Thyroid gland (tissue), 4 donors: ENCODE measurements at places on chromosomes 16 and 17. TPM values are rescaled to one million over a fixed set of nuclear protein-coding genes. Genes with fewer than 3 reads are reported as not detected.

The ZNF785 gene
- total RNA-seq, result 11.3 TPM

The KRT28 gene
- not detected for total RNA-seq

The NMT1 gene
- 71.7 TPM for total RNA-seq

The STX1B gene
- 0.40 TPM for total RNA-seq

The C17orf78 gene
- not detected for total RNA-seq

- peak; percentile 32 for DNase-seq
Measured at GRCh38 chr17:33779234-33779591, 475.9 kb upstream of the CCL2 start.

DNA sequence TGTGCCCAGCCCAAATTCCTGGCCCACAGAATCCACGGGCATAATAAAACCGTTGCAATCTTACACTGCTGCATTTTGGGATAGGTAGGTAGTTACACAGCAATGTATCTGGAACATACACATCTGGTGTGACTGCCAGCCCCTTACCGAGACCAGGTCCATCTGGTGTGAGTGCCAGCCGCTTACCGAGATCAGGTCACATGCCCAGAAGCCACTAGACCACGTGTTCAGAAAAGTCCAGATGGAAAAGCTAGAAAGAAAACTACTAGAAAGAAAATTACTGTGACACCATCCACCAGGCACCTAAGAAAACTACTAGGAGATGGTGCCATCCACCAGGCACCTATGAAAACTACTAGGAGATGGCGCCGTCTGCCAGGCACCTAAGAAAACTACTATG lies 19.4 kb downstream of the PIK3R5 start:
- no peak for DNase-seq

- DNase-seq, result no peak
Measured at GRCh38 chr16:65576631-65577030, 454.8 kb upstream of the CDH11 start.

- DNase-seq, result no peak
Measured at GRCh38 chr17:21214777-21215541, 998 bp upstream of the TMEM11 start.

- DNase-seq, result no peak
Measured at GRCh38 chr17:43609613-43610385, 51.9 kb downstream of the MEOX1 start.

GRCh38 chr17:2835780-2836179 lies 39.5 kb downstream of the RAP1GAP2 start:
- DNase-seq, result no peak

- no peak for DNase-seq
Measured at GRCh38 chr16:84885342-84885910, 65.6 kb downstream of the CRISPLD2 start.

DNA sequence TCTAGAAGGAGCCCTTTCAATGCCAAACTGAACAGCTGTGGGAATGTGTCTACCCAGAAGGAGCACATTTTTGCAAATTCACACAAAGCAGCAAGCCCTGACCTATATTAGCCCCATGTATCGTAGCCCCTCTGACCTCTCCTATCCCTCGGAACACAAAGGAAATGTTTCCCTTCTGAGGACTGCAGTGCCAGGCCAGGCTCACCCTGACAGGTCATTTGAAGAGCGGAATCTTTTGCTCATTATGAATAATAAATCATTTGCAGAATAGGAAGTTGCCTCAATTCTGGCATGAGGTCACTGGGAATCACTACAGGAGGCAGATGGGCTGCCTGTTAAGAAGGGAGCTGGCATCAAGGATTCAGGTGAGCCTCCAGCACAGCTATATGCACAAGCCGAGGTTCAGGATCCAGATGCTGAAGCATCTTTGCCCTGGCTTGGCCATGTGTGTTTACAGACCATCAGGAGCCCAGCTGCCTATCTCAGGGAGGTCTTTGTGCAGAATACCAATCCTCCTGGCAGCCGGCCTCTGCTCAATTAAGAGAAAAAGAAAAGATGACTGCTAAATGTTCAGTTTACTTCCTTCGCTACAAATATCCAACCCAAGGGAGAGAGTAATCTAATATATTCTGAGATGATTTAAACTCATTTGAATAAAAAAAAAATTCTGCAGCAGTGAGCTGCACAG lies 119.4 kb downstream of the USP31 start:
- no peak for DNase-seq

DNA sequence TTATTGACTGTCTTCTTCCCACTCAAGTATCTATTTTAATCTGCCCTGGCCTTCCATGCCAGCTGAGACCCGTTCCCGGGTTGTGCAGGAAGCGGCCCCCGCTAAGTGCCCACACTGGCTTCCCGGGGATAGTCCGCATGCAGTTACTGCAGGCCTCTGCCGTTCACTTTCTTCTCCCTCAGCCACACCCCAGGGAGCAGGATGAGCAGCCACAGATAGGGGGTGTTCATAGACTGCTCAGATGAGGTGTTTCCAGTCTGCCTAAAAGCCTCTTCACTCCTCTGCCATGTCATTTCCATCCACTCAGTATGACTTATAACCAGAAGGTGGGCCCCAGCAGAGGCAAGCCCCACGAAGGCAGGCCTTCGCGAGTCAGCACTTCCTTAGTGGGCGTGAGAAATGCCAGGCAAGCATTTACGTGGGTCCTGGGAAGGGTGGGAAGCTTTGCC lies 7.7 kb downstream of the MED9 start:
- no peak for DNase-seq

GRCh38 chr17:37123941-37124820 lies 175.4 kb downstream of the AATF start:
- DNase-seq, result no peak

DNA sequence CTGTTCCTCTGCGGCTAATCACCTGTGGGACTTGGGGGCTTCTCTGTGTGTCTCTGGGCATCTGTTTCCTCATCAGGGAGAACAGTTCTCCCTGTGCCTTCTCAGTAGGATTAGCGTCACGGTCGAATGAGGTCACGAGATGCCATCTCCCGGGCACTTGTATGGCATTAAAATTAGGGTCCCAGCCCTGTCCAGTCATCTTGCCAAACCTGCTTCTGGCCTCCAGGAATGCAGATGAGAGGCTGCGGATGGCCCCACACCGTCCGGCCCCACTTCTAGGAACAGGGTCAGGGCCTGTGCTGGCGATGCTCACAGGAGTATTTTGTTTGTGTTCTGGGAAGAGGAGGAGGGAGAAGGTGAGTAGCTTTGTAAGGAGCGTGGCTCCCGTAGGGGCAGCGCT lies 58.5 kb downstream of the OR1D5 start:
- peak; percentile 96 for DNase-seq

GRCh38 chr16:22685459-22685830 lies 128.5 kb upstream of the HS3ST2 start:
- DNase-seq, result peak; percentile 50

DNA sequence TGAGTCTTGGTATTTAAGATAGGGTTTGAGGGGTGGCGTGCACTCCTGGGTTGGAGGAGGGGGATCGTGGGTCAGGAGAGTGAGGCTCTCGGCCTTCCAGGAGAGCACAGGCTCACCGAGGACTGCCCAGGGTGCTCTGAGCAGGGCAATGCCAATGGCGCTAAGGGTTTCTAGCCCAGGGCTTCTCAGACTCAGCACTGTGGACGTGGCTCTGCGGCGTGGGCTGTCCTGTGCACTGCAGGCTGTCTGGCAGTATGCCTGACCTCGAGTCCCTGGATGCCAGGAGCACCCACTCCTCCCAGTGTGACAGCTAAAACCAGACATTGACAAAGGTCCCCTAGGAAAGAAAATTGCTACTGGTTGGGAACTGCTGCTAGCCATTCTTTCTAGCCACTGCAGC lies 37.2 kb upstream of the ENDOV start:
- DNase-seq, result no peak

DNA sequence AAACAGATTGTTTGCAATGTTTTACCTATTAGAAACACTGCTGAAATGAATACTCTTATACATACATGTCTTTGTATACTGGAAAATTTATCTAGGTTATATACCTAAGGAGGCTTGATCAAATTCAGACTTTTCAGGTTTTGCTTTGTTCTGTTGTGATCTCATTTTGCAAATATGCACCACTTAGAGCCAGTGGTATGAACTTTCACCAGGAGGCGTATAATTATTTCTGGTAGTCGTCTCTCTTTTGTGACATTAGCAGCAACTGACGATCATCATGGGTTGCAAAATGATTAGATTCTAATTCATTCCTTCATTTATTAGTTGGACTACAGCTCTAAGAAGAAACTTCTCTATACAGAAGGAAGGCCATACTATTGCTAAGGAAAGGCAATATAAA lies 26.9 kb downstream of the AP1G1 start:
- no peak for DNase-seq

GRCh38 chr17:82302568-82302963 lies 14.8 kb downstream of the CD7 start:
- DNase-seq, result no peak
